ENCODE measurements at places on chromosomes 16 and 17.

GRCh38 chr16:12547608-12547922 is 256.1 kb downstream of the CPPED1 start:
- no peak for DNase-seq

GRCh38 chr16:27978876-27979275 is 84.6 kb downstream of the GSG1L start:
- no peak for DNase-seq

GRCh38 chr17:55772086-55772485 is 21.2 kb downstream of the PCTP start:
- DNase-seq, result no peak

DNA sequence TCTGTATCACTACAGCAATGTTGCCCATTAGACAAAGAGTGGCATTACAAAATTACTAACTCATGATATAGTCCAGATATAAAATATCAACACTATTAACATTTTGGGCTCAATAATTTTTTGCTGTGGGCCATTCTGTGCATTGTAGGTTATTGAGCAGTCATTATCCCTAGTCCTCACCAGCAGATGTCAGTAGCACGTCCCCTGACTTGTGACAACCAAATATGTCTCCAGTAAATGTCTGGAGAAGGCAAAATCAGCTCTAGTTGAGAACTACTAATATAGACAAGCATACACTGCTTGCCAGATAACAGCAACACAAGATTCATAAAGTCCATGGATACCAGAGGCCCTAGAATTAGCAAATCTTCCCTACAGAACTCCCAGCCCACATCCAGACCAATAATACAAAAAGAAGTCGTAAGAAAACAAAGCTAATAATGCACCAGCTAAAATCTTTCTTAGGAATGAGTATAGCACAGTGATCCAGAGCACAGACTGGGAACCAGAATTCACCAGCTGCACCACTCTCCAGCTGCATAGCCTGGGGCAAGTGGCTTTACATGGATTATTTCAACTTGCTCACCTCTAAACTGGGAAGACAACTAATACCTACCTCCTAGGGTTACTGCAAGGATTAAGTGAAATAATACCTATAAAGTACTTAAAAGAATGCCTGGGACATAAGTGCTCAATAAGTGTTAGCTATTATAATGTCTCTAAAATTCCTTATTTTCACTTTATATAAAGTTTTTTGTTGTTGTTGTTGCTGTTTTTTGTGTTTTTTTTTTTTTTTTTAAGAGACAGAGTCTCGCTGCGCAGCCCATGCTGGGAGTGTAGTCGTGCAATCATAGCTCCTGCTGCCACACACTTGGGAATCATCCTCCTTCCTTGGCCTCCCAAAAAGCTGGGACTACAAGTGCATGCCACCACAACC is 23.7 kb downstream of the HELZ start:
- DNase-seq, result no peak

DNA sequence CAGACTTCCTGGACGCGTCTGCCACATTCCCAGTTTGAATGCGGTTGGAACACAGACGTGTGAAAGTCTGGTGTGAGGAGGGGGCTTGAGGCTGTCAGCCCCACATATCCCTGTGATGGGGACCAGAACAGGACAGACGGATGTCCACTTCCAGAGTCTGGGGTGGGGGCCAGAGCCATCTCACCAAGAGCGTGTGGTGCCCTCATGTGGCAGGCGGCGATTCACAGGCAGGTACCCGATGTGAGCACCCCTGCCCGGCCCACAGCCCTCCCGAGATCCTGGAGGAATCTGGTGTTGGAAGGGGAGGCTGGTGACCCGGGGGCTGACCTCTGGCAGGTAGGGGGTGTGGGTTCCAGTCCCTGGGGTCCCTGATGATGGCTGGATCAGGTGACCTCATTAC is 51.5 kb downstream of the ENGASE start:
- DNase-seq, result no peak

DNA sequence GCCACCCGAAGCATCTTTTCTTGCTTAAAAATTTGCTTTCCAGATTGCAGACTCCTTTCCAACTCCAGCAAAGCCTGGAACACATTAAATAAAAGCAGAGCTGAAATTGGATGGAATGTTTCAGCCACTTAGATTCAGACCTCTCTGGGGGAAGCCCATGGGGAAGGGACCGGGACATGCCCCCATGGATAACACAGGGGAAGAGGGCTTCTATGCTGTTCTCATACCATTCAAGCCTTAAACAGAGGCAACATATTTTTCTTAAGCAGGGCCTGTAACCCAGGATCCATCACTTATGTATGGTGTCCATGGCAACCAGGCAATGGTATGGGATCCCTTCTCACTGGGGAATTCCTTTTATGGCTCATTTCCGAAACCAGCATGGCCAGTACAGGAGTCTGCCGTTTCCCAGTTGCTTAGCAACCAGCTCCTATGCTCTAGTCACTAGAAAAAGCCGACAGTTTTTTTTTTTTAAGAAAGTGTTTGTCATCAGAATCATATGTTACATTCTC is 62.0 kb upstream of the MARCHF10 start:
- DNase-seq, result no peak

DNA sequence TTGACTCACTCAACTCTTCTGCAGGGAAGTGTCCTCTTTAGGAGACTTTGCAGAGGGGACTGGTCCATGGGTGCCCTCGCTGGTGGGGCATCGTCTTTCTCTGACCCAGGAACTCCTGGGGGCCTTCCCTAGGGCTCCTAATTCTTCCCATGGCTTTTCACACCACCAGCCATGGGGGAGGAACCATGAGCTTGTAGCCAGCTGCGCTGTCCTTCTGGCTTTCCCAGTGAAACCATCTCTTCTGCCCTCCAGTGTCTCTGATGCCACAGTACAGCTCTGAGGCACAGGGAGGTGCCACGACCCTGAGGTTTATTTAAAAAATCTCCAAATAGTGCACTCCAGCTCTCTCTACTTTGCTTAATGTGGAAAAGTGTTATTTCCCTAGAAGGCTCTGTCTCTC is 78.6 kb downstream of the SDR42E1 start:
- DNase-seq, result no peak

DNA sequence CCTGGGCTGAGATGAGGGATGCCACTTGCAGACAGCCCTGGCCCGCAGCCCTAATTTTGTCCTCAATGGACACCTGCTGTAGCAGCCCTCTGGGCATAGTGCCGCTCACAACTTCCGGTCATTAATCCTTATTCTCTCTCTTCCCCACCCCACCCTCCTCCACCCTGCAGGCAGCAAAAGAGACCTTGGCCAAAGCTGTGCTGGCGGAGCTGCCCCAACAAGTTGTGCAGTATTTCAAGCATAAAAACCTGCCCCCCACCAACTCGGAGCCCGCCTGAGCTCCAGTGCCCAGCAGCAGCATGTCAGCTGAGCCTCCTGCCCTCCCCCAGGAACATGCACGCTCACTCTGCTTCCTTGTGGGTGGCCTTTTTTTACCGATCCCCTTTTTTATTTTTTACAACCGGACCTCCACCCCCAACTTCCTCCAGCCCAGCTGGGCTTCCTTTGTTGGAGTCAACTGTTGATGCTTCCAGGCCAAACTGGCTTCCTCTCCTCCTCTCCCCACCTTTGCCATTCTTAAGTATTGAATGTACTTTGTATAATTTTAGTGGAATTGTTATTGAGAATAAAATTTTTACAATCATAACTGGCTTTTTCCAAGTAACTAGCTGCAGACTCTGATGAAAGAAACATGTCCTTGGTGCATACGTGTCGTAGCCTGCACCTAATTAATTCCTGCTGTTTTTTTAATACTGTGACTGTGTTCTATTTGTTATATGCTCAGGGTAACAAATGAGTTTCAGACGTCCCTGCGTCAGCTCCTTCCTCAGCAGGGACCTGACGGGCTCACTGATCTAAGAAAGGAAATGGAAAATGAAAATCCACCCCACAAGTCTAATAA is 38.2 kb downstream of the PSME3IP1 start:
- no peak for DNase-seq

- DNase-seq, result no peak
Observed at GRCh38 chr17:70775679-70776078, 606.3 kb downstream of the KCNJ2 start.

GRCh38 chr16:75252049-75252864 is 833 bp upstream of the BCAR1 start:
- DNase-seq, result no peak

- DNase-seq, result no peak
Observed at GRCh38 chr17:15971098-15971678, 26.3 kb downstream of the ADORA2B start.

DNA sequence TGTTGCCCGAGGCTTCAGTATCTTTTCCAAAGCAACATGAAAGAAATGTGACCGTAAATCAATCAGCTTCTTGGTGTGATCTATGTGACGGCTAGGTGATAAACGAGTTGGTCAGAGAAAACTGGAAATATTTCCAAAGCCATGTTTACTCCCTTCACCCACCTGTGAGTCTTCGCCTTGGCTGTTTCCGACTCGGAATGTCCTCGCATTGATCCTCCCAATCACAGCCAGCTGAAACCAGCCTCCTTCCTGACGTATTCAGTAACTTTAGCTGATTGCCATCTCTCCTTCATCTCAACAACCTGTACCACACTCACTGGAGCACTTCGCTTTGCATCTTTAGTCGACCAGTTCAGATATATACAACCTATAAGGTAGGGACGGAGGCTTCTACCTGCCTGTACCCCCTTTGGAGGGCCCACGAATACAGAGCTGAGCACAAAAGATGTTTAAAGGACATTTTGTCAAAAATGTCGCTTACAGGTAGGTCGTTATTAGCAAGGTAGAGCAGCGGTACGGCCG is 705 bp downstream of the KRABD2 start:
- DNase-seq, result no peak

GRCh38 chr17:79892457-79893241 is 53.4 kb upstream of the CBX4 start:
- DNase-seq, result no peak

GRCh38 chr17:15649861-15650421 is 30.4 kb upstream of the FBXW10B start:
- DNase-seq, result no peak

GRCh38 chr16:79212114-79212791 is 388.3 kb downstream of the MAF start:
- DNase-seq, result no peak

DNA sequence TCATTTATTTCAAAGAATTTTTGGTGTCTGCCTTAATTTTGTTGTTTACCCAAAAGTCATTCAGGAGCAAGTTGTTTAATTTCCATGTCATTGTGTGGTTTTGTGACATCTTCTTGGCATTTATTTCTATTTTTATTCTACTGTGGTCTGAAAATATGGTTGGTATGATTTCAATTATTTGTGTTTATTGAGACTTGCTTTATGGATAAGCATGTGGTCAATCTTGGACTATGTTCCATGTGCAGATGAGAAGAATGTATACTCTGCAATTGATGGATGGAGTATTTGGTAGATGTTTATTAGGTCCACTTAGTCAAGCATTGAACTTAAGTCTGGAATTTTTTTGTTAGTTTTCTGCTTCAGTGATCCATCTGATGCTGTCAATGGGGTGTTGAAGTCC is 383.0 kb downstream of the PMP22 start:
- DNase-seq, result no peak

- DNase-seq, result no peak
Observed at GRCh38 chr17:64709481-64709880, 47.4 kb upstream of the SMURF2 start.

DNA sequence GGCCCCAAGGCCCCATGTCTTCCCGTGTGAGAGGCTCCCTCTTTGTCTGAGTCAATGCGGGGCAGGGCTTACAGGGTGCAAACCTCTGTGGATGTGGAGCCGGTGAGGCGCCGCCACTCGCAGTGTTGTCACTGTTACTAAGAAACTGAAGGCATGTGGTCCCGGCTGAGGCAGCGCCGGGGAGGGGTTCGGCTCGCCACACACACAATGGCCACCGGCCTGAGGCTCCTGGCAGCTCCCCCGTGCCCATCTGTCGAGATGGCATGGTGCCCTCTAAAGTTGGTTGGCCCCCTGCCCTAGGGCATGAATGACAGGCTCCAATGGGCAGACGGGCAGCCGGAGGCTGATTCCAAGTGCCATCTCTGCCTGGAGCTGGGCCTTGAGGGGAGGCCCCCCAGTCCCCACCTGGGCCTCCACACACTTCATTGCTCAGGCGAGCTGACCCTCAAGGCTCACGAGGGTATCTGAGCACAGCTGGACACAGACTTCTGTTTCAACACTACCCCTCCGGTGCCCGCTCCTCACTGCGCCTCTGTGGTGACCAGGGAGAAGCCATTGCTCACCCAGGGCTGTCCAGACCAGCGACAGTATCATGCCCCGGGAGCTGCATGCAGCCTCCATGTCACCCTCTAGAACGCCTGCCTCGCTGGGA is 137.2 kb downstream of the C16orf78 start:
- no peak for DNase-seq

DNA sequence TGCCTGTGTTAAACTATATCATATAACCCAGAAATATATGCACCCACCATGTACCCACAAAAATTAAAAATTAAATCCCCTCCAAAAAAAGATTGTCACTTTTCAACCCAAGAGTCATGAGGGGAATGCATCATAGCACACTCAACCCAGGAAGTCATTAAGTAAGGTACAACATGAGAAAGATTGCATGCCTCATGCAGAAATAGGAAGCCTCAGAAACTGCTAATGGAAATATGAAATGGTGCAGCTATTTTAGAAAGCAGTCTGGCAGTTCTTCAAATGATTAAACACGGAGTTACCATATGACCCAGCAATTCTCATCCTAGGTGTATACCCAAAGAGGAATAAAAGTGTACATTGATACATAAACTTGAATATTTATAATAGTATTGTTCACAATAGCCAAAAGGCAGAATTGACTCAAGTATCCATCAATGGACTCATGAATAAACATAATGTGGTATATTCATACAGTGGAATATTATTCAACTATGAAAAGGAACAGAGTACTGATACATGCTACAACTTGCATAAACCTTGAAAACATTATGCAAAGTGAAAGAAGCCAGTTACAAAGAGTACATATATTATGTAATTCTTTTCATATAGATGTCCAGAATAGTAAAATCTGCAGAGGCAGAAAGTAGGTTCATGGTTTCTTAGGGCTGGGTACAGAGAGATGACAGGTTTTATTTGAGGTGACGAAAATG is 70.4 kb downstream of the TMEM100 start:
- DNase-seq, result no peak

GRCh38 chr17:63675607-63676546 is 24.0 kb downstream of the LIMD2 start:
- peak; percentile 60 for DNase-seq

Measured in kidney epithelial cell (primary cell).